ENCODE measurements at places on chromosomes 5 and 9. TPM values are rescaled to one million over a fixed set of nuclear protein-coding genes. Genes with fewer than 3 reads are reported as not detected.

BTNL3 gene
- not detected for total RNA-seq

ROR2 gene
- total RNA-seq, result 36.7 TPM

DNA sequence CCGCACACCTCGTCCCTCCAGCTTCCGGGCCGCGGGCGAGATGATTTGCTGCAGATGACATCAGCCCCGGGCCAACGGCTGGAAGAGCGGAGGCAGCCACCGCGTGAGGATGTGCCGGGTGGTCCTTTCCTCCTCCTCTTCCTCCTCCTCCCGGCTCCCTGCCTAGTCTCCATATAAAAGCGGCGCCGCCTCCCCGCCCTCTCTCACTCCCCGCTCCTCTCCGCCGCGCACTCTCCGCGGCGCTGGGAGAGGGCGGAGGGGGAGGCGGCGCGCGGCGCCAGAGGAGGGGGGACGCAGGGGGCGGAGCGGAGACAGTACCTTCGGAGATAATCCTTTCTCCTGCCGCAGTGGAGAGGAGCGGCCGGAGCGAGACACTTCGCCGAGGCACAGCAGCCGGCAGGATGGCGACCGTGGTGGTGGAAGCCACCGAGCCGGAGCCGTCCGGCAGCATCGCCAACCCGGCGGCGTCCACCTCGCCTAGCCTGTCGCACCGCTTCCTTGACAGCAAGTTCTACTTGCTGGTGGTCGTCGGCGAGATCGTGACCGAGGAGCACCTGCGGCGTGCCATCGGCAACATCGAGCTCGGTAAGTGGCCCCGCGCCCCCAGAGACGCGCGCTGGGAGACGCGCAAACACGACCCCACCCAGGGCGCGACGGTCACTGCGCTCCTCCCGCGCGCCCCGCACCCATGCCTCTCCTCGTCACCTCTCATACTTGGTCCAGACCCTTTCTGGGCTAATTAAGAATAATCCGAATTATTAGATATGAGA, at the start of gene MAP1B:
MAP1B (plus strand) TSS at position 345 of the 770 bp plus-strand sequence; CDS start at position 402, 57 bp downstream.
- peaks cover 40% of the 10 kb centered on the region for H3K4me1 ChIP-seq
- H3K27ac ChIP-seq, result peak within 1 kb of the TSS; percentile 59
- H3K36me3 ChIP-seq, result peaks cover 1% of the 10 kb centered on the region
- H3K27me3 ChIP-seq, result no peaks in the 10 kb centered on the region
- H3K4me3 ChIP-seq, result peak within 1 kb of the TSS; percentile 83

DNA sequence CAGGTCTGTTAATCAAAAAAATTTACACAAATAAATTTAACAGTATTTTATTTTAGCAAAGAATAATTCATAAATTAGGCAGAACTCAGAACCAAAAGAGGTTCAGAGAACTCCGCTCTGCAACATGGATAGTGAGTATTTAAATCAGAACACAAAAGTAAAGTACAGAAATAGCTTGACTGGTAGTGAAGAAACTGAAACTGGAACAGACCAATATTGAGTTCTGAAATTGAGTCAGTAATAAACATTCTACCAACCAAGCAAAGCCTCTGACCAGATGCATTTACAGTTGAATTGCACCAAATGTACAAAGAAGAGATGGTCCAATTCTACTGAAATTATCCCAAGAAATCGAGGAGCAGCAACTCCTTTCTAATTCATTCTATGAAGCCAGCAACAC, 1542.8 kb downstream of the EFNA5 start:
- no peak overlapping the region for H3K27ac ChIP-seq
- no peaks in the 10 kb centered on the region for H3K36me3 ChIP-seq
- H3K4me1 ChIP-seq, result peaks cover 7% of the 10 kb centered on the region

- H3K36me3 ChIP-seq, result no peaks in the 10 kb centered on the region
- DNase-seq, result no peak
- H3K4me3 ChIP-seq, result no peak overlapping the region
- peaks cover 17% of the 10 kb centered on the region for H3K4me1 ChIP-seq
These were observed 128.7 kb downstream of the PALM2AKAP2 start for GRCh38 chr9:109908459-109909390.

- H3K27me3 ChIP-seq, result no peaks in the 10 kb centered on the region
- peaks cover 5% of the 10 kb centered on the region for H3K36me3 ChIP-seq
- peak overlapping the region; percentile 81 for H3K27ac ChIP-seq
- DNase-seq, result no peak
These were observed 45.6 kb upstream of the STXBP1 start for GRCh38 chr9:127566351-127567001.

DNA sequence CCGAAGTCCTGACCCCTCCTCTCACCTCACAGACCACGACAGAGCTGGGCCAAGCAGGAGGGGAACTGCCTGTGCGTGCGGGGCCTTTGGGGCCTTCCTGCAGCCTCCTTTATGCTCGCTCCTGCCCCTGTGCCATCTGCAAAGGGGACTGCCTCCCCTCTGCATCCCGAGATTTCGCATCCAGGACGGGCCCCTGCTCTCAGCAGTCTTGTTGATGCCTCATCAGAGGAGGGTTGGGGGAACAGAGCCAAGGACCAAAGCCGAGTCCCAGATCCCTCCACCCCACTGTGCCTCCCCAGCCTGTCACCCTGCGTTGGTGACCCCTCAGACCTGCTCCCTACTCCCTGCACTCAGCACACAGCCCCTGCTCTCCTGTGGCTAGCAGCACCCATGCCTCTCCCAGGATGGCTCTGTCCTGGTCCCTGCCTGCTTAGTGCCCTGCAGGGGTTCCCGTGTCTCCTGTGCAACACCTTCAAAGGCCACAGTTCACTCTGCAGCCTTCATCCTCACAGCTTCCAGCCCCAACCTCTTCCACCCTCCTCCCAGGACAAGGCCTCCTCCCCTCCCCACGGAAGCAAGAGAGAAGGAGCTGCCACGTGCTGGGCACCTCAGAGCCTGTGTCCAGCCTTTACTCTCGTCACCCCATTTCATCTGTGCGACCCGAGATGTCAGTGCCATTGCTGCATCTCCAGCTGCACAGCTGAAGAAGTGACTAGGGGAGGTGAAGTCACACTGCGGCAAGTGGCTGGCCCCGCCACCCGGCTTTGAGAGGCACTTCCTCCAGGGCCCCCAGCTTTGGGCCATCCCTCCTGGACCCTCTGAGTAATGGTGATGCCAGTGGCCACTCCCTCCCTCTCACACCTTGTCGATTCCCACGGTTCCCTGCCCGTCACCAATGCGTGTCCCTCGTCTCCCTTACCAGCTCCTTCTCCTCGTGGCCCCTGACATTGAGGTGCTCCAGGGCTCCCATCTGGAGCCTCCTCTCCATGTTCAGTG, 62.6 kb upstream of the LRRTM2 start:
- H3K4me1 ChIP-seq, result no peaks in the 10 kb centered on the region
- H3K4me3 ChIP-seq, result no peak overlapping the region
- peaks cover 32% of the 10 kb centered on the region for H3K36me3 ChIP-seq
- no peak for DNase-seq

DNA sequence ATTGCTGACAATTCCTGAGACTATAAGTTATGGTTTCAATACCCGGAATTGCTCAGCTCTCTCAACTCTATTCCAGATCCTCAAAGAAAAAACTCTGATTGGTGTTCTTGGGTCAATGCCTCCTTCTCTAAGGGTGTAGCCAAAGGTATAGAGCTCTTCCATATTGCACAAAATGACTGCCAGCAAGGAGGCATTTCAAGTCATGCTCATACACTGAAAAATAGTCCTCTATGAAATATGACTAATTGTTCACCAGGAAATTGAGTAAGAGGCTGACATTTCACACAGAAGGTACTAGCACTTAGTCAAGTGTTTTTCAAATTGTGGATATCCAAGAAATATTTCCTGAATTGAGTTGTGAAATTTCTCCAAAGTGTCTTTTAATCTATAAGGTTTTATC, 111.1 kb upstream of the KLF9 start:
- H3K27me3 ChIP-seq, result no peaks in the 10 kb centered on the region
- no peak overlapping the region for H3K27ac ChIP-seq
- peaks cover 2% of the 10 kb centered on the region for H3K36me3 ChIP-seq
- no peaks in the 10 kb centered on the region for H3K4me1 ChIP-seq
- DNase-seq, result no peak
- no peak overlapping the region for H3K4me3 ChIP-seq

DNA sequence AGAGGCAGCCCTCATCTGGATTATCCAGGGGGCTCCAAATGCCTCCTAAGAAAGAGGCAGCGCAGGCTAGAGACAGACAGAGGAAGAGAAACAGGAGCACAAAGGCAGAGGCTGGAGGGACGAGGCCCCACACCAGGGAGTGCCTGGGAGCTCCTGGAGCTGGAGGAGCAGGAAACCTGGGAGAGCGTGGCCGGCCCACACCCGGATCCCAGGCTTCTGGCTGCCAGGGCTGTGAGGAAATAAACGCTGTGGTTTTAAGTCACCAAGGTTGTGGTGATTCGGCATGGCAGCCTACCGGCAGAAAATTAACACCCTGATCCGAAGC, 165.5 kb downstream of the OLFM1 start:
- no peak for DNase-seq
- H3K4me3 ChIP-seq, result no peak overlapping the region
- no peak overlapping the region for H3K27ac ChIP-seq
- H3K36me3 ChIP-seq, result no peaks in the 10 kb centered on the region

DNA sequence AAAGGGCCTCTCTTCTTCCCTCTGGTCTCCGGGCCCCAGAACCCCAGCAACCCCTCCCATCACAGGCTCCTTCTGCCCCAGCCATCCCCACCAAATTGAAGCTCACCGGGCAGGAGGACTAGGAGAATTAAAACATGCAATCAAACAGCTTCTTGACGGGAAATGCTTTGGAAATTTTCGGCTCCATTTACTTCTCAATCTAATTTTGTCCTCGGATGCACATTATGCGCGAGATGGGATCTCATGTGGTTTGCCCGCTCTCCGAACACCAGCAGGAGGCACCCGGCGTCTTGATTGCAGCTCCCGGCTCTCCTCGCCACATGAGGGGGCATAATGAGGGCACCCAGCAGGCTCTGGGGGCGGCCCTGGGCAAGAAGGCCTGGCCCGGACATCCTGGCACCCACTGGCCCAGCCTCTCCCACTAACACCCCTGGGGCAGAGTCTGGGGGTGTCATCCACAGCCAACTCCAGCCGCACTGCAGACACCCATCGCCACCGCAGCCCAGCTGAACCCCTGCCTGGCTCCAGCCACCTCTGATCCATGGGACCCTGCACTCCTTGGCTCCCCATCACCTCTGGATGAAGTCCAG, 135.5 kb downstream of the PAX5 start:
- no peaks in the 10 kb centered on the region for H3K36me3 ChIP-seq
- no peak overlapping the region for H3K4me3 ChIP-seq
- no peak for DNase-seq
- H3K27me3 ChIP-seq, result peaks cover 80% of the 10 kb centered on the region

- H3K27ac ChIP-seq, result no peak overlapping the region
- H3K36me3 ChIP-seq, result no peaks in the 10 kb centered on the region
- no peak overlapping the region for H3K4me3 ChIP-seq
- no peaks in the 10 kb centered on the region for H3K4me1 ChIP-seq
- H3K27me3 ChIP-seq, result peaks cover 3% of the 10 kb centered on the region
These were observed 127.0 kb upstream of the PALM2AKAP2 start for GRCh38 chr9:109652971-109653370.

GRCh38 chr5:72859127-72859526, 42.7 kb downstream of the TNPO1 start:
- H3K27me3 ChIP-seq, result no peaks in the 10 kb centered on the region
- DNase-seq, result no peak
- no peaks in the 10 kb centered on the region for H3K4me1 ChIP-seq
- H3K4me3 ChIP-seq, result no peak overlapping the region

- no peaks in the 10 kb centered on the region for H3K27me3 ChIP-seq
- peak overlapping the region; percentile 85 for H3K27ac ChIP-seq
- peak; percentile 49 for DNase-seq
- H3K36me3 ChIP-seq, result no peaks in the 10 kb centered on the region
These were observed 547 bp downstream of the ANP32B start for GRCh38 chr9:97983589-97984187.

DNA sequence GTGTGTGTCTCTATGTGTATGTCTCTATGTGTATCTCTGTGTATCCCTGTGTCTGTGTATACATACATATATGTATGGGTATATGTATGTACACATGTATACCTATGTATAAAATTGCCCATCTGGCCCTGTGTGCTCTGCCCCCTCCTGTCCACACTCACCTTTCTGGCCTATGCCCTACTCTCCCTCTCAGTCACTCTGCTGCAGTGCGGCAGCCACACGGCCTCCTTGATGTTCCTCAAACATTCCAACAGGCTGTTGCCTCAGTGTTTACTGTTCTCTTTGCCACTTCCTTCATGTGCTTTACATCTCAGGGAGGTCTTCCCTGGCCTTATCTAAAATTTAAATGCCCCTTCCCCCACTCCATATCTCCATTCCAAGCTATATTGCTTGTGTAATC, 18.3 kb upstream of the RNF180 start:
- no peaks in the 10 kb centered on the region for H3K36me3 ChIP-seq
- no peak overlapping the region for H3K27ac ChIP-seq
- H3K4me3 ChIP-seq, result no peak overlapping the region

GRCh38 chr9:6605202-6605601, 40.3 kb downstream of the GLDC start:
- H3K36me3 ChIP-seq, result no peaks in the 10 kb centered on the region
- no peaks in the 10 kb centered on the region for H3K27me3 ChIP-seq
- no peak overlapping the region for H3K4me3 ChIP-seq
- H3K27ac ChIP-seq, result no peak overlapping the region
- H3K4me1 ChIP-seq, result no peaks in the 10 kb centered on the region
- no peak for DNase-seq

PPP2R2B gene
- 19.7 TPM for total RNA-seq

ADGRV1 gene
- 24.6 TPM for total RNA-seq

- H3K4me3 ChIP-seq, result no peak overlapping the region
- H3K27ac ChIP-seq, result peak overlapping the region; percentile 44
- no peaks in the 10 kb centered on the region for H3K36me3 ChIP-seq
- DNase-seq, result no peak
These were observed 2.5 kb upstream of the WHRN start for GRCh38 chr9:114507726-114508125.

APBA1 gene
- total RNA-seq, result 18.4 TPM

- H3K4me3 ChIP-seq, result peak overlapping the region; percentile 66
- peak; percentile 47 for DNase-seq
- no peaks in the 10 kb centered on the region for H3K36me3 ChIP-seq
- no peak overlapping the region for H3K27ac ChIP-seq
These were observed 442 bp downstream of the NEURL1B start for GRCh38 chr5:172641359-172642050.

GRCh38 chr9:77649109-77649812, 1.1 kb upstream of the GNA14 start:
- H3K4me1 ChIP-seq, result peaks cover 11% of the 10 kb centered on the region
- no peak overlapping the region for H3K27ac ChIP-seq
- H3K4me3 ChIP-seq, result no peak overlapping the region
- no peaks in the 10 kb centered on the region for H3K36me3 ChIP-seq
- H3K27me3 ChIP-seq, result no peaks in the 10 kb centered on the region
- no peak for DNase-seq

CYFIP2 gene
- 82.2 TPM for total RNA-seq

Data from mesothelial cell of epicardium (in vitro differentiated cells).